ENCODE measurements at places on chromosomes 1 and 21.

DNA sequence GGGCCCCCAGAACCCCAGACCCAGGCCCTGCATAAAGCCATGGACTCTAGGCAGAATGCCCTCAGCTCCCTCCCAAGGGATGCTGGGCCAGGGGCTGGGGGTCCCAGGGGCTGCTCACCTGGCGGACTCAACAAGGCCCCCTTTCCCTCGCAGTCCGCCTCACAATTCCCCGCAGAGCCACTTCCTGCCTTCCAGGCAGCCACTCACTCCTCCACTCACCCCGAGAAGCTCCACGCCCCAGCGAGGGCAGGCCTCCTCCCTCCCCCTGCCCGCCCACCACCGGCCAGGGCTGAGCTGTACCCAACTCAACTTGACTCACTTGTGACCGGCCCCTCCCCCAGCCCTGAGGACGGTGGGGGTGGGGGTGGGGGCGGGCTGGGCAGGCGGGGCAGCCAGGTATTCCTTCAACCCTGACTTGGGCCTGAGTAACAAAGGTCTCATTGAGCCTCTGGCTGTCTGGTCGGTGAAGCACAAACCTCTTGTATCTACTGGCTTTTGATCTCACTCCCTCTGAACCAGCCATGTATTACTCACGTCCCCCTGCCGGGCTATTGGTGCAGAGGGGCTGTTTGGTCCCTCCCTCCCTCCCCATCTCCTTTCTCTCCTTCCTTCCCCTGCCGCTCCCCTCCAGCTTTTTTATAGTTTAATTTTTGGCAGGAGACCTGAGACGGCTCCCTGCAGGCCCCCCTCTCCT, 5.9 kb downstream of the BLACAT1 start:
- H3K36me3 ChIP-seq = no peaks in the 10 kb centered on the region
- no peak for DNase-seq
- no peak overlapping the region for H3K4me3 ChIP-seq
- no peaks in the 10 kb centered on the region for H3K4me1 ChIP-seq
- no peak overlapping the region for H3K27ac ChIP-seq
- H3K27me3 ChIP-seq = peaks cover 44% of the 10 kb centered on the region

- no peak for DNase-seq
- no peaks in the 10 kb centered on the region for H3K4me1 ChIP-seq
- H3K4me3 ChIP-seq = no peak overlapping the region
- no peaks in the 10 kb centered on the region for H3K27me3 ChIP-seq
- no peak overlapping the region for H3K27ac ChIP-seq
- H3K36me3 ChIP-seq = no peaks in the 10 kb centered on the region
Observed at GRCh38 chr1:201104141-201104540, 8.1 kb downstream of the CACNA1S start.

- DNase-seq = no peak
- peaks cover 13% of the 10 kb centered on the region for H3K36me3 ChIP-seq
- H3K4me1 ChIP-seq = peaks cover 25% of the 10 kb centered on the region
- no peak overlapping the region for H3K27ac ChIP-seq
Observed at GRCh38 chr21:46556802-46557201, 48.1 kb downstream of the S100B start.

DNA sequence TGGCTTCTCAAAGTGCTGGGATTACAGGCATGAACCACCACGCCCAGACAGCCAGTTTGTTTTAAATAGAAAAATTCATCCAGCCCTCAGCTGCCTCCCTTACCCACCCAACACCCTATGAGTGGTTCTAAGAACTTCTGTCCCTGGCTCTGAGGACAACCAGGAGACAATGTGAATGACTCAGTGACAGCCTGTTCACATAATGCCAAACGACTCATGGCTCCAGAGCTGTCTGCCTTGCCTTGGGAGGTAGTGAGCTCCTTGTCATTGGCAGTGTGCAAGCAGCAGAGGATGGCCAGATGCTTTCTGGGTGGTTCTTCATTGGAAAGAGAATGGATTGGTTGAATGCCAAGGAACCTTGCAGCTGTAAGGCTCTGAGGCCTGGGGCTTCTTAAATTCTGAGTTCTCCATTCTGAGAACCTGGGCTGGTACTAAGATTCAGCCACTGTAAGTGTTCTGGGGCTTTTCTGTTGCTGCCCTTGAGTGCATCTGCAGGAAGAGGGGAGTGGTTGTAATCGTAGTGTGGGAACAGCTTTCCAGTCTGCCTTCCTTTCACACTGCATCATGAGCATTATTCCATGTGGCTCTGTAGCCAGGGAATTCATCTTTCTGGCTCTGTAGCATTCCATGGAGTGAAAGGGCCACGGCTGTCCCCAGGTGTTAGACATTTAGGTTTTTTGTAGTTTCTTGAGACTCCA, 5.8 kb downstream of the SERINC2 start:
- no peak overlapping the region for H3K4me3 ChIP-seq
- no peak overlapping the region for H3K27ac ChIP-seq
- peaks cover 9% of the 10 kb centered on the region for H3K4me1 ChIP-seq
- DNase-seq = no peak
- peaks cover 83% of the 10 kb centered on the region for H3K27me3 ChIP-seq

DNA sequence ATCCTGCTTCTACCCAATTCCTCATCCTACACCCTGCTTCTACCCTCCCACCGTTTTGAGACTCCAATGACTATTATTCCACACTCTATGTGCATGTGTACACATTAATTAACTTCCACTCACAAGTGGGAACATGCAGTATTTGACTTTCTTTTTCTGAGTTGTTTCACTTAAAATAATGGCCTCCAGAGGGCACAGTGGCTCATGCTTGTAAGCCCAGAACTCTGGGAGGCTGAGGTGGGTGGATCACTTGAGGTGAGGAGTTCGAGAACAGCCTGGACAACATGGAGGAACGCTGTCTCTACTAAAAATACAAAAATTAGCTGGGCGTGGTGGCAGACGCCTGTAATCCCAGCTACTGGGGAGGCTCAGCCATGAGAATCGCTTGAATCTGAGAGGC, 464.8 kb downstream of the PTBP2 start:
- H3K4me1 ChIP-seq = no peaks in the 10 kb centered on the region
- H3K4me3 ChIP-seq = no peak overlapping the region
- peaks cover 6% of the 10 kb centered on the region for H3K36me3 ChIP-seq
- no peaks in the 10 kb centered on the region for H3K27me3 ChIP-seq
- DNase-seq = no peak

GRCh38 chr21:32483293-32483595, 70.7 kb downstream of the EVA1C start:
- H3K27me3 ChIP-seq = no peaks in the 10 kb centered on the region
- peaks cover 8% of the 10 kb centered on the region for H3K36me3 ChIP-seq
- H3K27ac ChIP-seq = no peak overlapping the region
- H3K4me3 ChIP-seq = no peak overlapping the region
- H3K4me1 ChIP-seq = peaks cover 11% of the 10 kb centered on the region

- peaks cover 11% of the 10 kb centered on the region for H3K4me1 ChIP-seq
- H3K27me3 ChIP-seq = no peaks in the 10 kb centered on the region
- DNase-seq = no peak
- no peak overlapping the region for H3K4me3 ChIP-seq
Observed at GRCh38 chr1:161772397-161772796, 6.3 kb downstream of the ATF6 start.

GRCh38 chr1:228415221-228415620, 1.4 kb downstream of the TRIM17 start:
- peak overlapping the region; percentile 83 for H3K4me3 ChIP-seq
- H3K36me3 ChIP-seq = no peaks in the 10 kb centered on the region
- no peak overlapping the region for H3K27ac ChIP-seq
- peaks cover 24% of the 10 kb centered on the region for H3K4me1 ChIP-seq
- H3K27me3 ChIP-seq = peaks cover 18% of the 10 kb centered on the region
- no peak for DNase-seq

- peaks cover 1% of the 10 kb centered on the region for H3K36me3 ChIP-seq
- H3K27ac ChIP-seq = no peak overlapping the region
- H3K4me3 ChIP-seq = no peak overlapping the region
- no peak for DNase-seq
- H3K27me3 ChIP-seq = peaks cover 2% of the 10 kb centered on the region
- no peaks in the 10 kb centered on the region for H3K4me1 ChIP-seq
Observed at GRCh38 chr1:223019256-223019655, 123.8 kb downstream of the TLR5 start.

GRCh38 chr21:46617267-46618051, 12.6 kb upstream of the S100B start:
- H3K27ac ChIP-seq = no peak overlapping the region
- DNase-seq = no peak
- H3K4me1 ChIP-seq = peaks cover 36% of the 10 kb centered on the region
- no peak overlapping the region for H3K4me3 ChIP-seq
- no peaks in the 10 kb centered on the region for H3K36me3 ChIP-seq

DNA sequence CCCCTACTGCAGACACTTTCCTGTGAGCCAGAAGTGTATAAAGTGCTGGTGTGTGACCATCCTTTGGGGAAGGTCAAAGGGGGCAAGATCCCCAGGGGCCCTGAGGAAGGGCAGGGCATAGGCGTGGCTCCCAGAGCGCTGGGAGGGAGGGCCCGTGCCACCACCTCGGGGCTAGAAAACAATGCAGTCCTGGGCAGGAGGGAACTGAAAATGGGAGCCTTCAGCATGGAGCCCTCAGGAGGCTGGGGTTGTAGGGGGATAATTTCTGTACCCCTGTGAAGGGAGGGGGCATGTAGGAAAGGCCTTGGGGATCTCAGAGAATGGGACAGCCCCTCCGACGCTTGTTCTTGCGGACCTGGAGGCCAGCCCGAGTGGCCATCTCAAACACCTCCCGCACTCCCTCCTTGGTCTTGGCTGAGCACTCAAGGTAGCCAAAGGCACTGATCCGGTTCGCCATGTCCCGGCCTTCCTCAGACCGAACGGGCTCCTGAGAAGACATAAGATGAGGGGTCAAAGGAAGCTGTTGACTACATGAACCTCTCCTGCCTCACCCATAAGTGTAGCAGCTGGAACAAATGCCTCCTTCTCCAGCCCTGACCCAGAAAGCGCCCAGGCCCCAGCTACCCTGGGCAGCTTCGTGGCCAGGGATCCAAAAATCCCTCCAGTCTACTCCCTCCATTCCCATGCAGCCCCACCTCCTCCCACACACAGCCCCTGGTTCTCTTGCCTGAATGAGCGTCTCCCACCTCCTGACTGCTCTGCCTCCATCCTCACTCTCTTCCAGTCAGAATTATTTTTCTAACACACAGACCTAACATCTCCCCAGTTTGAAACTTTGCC, 5.5 kb downstream of the RHOC start:
- H3K27me3 ChIP-seq = no peaks in the 10 kb centered on the region
- H3K4me3 ChIP-seq = no peak overlapping the region
- DNase-seq = no peak
- peak overlapping the region; percentile 79 for H3K27ac ChIP-seq

GRCh38 chr1:56773341-56774066, 45.7 kb downstream of the FYB2 start:
- H3K4me3 ChIP-seq = peak overlapping the region; percentile 39
- no peaks in the 10 kb centered on the region for H3K36me3 ChIP-seq
- H3K27me3 ChIP-seq = peaks cover 22% of the 10 kb centered on the region
- H3K27ac ChIP-seq = no peak overlapping the region
- no peaks in the 10 kb centered on the region for H3K4me1 ChIP-seq

DNA sequence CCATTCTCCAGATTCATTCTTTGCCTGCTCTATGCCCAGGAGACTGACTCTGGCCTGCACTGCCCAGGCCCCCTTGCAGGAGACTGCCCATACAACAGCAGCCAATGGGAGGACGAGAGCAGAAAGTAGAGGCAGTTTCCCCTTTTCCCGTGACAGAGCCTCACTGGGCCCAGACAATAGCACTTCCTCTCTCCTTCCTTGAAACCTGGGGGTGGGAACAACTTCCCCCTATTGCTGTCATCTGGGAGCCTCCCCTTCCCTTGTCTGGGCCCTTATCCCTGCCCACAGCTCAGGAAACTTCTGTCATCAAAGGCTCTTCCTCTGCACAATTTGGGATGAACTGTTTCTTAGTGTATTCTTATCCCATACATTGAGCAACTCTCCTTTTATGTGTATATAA, 60.8 kb upstream of the KCNJ15 start:
- H3K36me3 ChIP-seq = no peaks in the 10 kb centered on the region
- H3K4me3 ChIP-seq = no peak overlapping the region
- no peaks in the 10 kb centered on the region for H3K4me1 ChIP-seq
- H3K27ac ChIP-seq = no peak overlapping the region

GRCh38 chr1:175078629-175079028, 11.0 kb downstream of the TNN start:
- H3K27ac ChIP-seq = no peak overlapping the region
- peaks cover 68% of the 10 kb centered on the region for H3K27me3 ChIP-seq
- no peaks in the 10 kb centered on the region for H3K36me3 ChIP-seq
- H3K4me1 ChIP-seq = no peaks in the 10 kb centered on the region
- no peak overlapping the region for H3K4me3 ChIP-seq

DNA sequence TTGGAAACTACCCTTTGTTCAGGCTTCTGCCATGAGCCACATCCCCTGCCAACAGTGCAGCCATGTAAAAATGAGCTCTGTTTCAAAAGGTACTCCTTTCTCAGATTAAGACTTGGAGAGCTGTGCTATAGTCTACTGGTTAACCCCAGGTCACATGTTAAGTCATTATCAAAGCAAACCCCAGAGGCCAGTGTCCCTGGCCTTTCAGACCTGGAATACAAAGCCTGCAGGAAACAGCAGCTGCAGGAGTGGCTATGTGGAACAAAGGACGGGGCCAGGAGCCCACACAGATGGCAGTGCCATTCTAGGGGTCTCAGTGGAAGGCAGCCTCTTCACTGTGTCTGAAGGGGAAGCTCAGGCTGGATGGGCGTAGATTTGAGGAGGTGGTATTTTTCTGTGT, 6.7 kb downstream of the ZNF496 start:
- no peak overlapping the region for H3K4me3 ChIP-seq
- DNase-seq = no peak
- H3K36me3 ChIP-seq = peaks cover 10% of the 10 kb centered on the region

DNA sequence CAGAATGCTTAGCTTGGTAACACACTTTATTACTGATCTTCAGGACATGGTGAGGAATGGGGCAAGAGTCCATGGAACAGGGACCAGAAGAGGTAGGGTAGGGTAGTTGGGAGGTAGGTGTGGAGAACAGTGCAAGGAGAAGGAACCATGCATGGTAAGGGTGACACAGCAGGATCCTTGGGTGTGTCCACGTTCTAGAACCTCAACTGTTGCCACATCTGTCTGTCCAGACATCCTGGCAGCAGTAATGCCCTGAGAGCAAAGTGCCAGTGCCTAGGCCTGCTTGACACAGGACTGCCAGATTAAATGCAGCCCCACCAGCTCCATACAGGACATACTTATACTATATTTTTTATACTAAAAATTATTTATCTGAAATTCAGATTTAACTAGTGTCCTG, 13.9 kb downstream of the DMAP1 start:
- DNase-seq = no peak
- no peaks in the 10 kb centered on the region for H3K27me3 ChIP-seq
- peaks cover 9% of the 10 kb centered on the region for H3K4me1 ChIP-seq
- no peak overlapping the region for H3K4me3 ChIP-seq
